Stimulated activated CD4-positive, alpha-beta T cell treated with anti-CD3 and anti-CD28 coated beads, TNF-alpha, amount 100 ng/mL, for 24 hours (primary cell): ENCODE measurements at places on chromosomes 7 and 10.

- DNase-seq = peak; percentile 57
Measured at GRCh38 chr10:2927958-2928840, 139.1 kb upstream of the PFKP start.

DNA sequence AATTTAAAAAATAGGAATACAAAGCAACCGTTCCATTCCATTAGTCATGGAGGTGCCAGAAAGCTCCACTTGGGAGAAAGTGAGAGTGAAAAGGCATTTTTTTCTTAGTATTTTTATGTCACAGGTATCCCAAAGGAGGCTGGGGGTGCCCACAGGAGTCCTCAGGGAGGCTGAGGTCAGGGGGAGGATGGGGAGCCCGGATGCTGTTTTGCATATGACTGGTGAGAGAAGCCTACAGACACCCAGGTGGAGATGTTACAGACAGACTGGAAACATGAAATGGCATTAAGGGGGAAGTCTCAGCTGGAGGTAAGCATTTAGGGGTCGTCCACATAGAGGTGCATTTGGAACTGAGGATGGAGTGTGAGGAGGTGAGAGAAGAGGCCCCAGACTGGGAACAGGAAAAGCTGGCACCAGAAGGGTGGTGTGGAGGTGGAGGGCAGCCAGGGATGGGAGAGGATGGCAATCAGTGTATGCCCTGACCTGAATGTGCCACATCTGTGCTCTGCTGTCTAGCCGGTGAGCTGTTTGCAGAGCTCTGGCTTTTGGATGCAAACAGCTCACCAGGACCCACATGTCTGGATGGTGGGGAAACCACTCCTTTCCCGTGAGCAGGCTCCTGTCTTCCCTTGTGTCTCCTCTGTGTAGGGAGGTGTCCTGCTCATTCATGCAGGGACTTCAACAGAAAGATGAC is 101.1 kb downstream of the RAMP3 start:
- DNase-seq = no peak

- no peak for DNase-seq
Measured at GRCh38 chr7:17009007-17009719, 127.4 kb upstream of the AGR3 start.

GRCh38 chr10:69687426-69687825 is 57.4 kb downstream of the FAM241B start:
- no peak for DNase-seq

- no peak for DNase-seq
Measured at GRCh38 chr10:33295851-33296250, 38.6 kb downstream of the NRP1 start.

- DNase-seq = no peak
Measured at GRCh38 chr7:139387594-139387993, 27.9 kb downstream of the LUC7L2 start.

GRCh38 chr7:113083132-113083815 is 3.4 kb downstream of the GPR85 start:
- DNase-seq = no peak

DNA sequence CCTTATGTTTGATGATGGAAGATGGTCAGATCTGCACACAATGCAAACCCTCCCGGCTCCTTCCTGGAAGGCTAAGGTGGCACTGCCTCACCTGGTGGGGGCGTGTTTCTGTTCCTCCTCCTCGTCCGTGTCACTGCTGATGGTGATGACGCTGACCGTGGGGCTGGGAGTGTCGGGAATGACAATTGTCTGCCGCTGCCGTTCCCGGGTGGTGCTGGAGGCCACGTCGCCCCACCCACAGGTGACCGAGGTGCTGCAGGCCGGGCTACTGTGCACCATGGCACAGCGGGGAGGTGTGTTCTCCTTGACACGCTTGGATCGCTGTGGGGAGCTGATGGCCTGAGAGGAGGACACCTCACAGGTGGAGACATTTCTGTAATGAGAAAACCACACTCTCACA is 73.1 kb downstream of the CLEC2L start:
- DNase-seq = no peak

- DNase-seq = no peak
Measured at GRCh38 chr7:93530701-93531100, 43.8 kb downstream of the CALCR start.

GRCh38 chr7:100763556-100764140 is 30.3 kb downstream of the ZAN start:
- no peak for DNase-seq

- DNase-seq = no peak
Measured at GRCh38 chr10:103278537-103278823, 1.5 kb downstream of the INA start.
